ENCODE measurements at places on chromosomes 2 and 18.
A peak's percentile ranks its signal among the peaks of the same experiment; 100 is the strongest.

DNA sequence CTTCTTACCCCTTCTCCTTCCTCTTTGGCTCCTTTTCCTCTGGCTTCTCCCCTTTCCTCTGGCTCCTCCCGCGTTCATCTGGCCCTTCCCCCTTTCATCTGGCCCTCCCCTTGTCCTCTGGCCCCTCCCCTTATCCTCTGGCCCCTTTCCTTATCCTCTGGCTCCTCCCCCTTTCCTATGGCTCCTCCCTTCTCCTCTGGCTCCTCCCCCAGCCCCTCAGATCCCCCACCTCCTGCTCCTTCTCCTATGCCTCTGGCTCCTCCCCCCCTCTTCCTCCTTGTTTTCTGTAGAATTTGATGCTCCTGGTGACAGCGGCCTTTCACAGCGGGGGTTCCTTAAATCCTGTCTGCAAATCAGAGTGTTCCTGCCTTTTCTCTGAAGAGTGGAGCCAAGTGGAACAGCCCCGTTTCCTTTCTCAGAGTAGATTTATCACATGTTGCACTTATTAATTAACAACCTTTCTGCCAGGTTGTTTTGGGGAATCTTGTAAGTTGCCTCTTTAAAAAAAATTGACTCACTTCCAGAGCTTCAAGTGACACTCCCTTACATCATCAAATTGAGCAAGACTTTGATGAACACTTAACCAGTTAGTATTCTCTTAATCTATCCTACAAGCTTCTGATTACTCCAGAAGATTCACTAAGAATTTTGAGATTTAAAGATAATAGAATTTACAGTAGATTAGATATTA lies 27.9 kb downstream of the FABP1 start:
- H3K27ac ChIP-seq = no peak overlapping the region
- H3K4me1 ChIP-seq = no peaks in the 10 kb centered on the region
- DNase-seq = peak; percentile 3
- no peak overlapping the region for H3K4me3 ChIP-seq
- H3K36me3 ChIP-seq = no peaks in the 10 kb centered on the region

GRCh38 chr2:156379714-156380113 lies 47.2 kb upstream of the NR4A2 start:
- no peak for DNase-seq
- H3K36me3 ChIP-seq = no peaks in the 10 kb centered on the region
- H3K4me1 ChIP-seq = no peaks in the 10 kb centered on the region
- no peaks in the 10 kb centered on the region for H3K27me3 ChIP-seq

GRCh38 chr18:45596036-45596435 lies 19.2 kb upstream of the SLC14A2 start:
- no peak overlapping the region for H3K27ac ChIP-seq
- DNase-seq = no peak
- no peaks in the 10 kb centered on the region for H3K36me3 ChIP-seq
- no peak overlapping the region for H3K4me3 ChIP-seq
- H3K27me3 ChIP-seq = no peaks in the 10 kb centered on the region

DNA sequence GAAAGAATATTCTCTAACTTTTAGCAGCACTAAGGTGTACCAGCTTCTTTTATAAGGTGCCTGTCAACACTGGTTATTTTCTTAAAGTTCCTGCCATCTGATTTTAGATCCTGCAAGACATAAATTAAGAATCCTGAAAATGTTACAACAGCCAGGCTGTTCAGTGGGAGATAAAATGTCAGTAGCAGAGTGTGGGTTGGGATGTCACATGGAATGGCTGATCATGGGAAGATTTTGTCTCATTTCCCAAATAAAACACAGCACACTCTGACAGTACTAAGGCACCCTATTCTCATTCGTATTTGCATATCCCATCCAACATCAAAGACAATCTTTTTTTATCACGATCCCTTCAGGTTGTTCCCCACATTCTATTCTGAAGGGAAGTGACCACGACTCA lies 2.4 kb upstream of the COX7A2L start:
- H3K36me3 ChIP-seq = peaks cover 3% of the 10 kb centered on the region
- H3K4me3 ChIP-seq = no peak overlapping the region
- DNase-seq = no peak
- H3K4me1 ChIP-seq = peaks cover 14% of the 10 kb centered on the region

GRCh38 chr2:191303140-191304005 lies 58.2 kb downstream of the MYO1B start:
- H3K4me3 ChIP-seq = no peak overlapping the region
- no peaks in the 10 kb centered on the region for H3K27me3 ChIP-seq
- H3K36me3 ChIP-seq = peaks cover 13% of the 10 kb centered on the region
- peak overlapping the region; percentile 31 for H3K27ac ChIP-seq
- peaks cover 11% of the 10 kb centered on the region for H3K4me1 ChIP-seq

DNA sequence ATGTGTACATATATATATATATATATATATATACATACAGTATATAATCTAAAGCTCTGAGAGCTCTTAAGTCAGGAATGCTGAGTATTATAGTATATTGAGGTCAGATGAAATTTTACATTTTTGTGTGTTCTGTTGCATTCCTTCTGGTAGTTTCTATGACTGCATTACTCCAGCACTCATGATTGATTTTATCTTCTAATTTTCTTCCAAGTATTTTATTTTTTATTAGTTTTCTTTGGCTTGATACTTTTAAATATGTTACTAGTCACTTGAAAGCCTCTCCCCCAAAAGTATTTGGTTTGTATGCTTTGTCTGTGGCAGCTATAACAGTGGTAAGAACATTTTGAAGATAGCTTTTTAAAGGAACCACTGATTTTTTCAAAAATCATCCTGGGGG lies 25.0 kb downstream of the METTL21A start:
- H3K36me3 ChIP-seq = peaks cover 11% of the 10 kb centered on the region
- no peak for DNase-seq
- no peaks in the 10 kb centered on the region for H3K27me3 ChIP-seq
- no peak overlapping the region for H3K4me3 ChIP-seq
- no peak overlapping the region for H3K27ac ChIP-seq

- no peak overlapping the region for H3K4me3 ChIP-seq
- peaks cover 3% of the 10 kb centered on the region for H3K27me3 ChIP-seq
- no peak overlapping the region for H3K27ac ChIP-seq
- no peak for DNase-seq
These were observed 1061.6 kb upstream of the FANCL start for GRCh38 chr2:59302683-59303082.

DNA sequence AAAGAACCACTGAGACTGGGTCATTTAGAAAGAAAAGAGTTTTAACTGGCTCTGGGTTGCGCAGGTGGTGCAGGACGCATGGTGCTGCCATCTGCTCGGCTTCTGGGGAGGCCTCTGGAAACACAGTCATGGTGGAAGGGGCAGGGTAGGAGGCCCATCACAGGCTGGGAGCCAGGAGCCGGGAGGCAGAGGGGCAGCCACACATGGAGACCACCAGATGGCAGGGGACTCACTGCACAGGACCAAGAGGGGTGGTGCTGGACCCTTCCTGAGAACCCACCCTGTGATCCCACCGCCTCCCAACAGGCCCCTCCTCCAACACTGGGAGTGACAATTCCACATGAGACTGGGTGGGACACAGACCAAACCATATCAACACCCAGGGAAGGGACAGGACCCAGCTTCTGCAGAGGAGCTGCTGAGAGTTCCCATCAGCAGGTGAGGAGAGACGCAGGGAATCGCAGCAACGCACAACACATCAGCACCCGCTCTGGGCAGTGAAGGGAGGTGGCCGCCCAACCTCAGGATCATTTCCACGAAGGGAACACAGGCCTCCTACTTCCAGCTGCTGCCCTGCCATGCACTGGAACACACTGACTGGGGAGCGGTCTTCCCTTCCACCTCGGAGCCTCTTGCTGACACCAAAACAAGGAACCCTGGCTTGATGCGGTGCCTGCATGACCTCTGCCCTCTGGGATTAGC lies 130.7 kb downstream of the TPO start:
- no peaks in the 10 kb centered on the region for H3K4me1 ChIP-seq
- no peak overlapping the region for H3K4me3 ChIP-seq
- no peak overlapping the region for H3K27ac ChIP-seq

DNA sequence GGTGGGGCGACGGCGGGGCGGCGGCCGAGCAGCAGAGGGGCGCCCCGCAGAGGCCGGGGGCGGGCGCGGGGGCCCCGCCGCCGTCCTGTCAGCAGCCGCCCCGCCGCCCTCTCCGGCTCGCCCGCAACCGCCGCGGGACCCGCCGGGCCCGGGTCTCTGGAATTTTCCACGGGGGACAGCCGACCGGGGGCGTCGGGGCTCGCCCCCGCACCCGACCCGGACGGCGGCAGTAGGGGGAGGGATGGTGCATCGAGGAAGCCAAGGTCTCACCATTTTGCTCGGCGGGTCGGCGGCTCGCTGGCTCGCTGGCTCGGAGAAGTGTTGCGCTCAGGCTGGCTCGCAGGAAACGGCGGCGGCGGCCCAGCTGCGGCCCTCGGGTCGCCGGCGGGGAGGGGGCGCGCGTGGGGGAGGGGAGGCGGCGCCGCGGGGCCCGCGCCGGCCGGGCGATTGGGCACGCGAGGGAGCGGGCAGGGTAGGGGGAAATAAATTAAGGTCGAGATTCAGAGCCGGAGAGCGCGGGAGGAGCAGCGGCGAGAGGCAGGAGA lies 405 bp downstream of the PPP3R1 start:
- peaks cover 2% of the 10 kb centered on the region for H3K4me1 ChIP-seq
- peaks cover 4% of the 10 kb centered on the region for H3K36me3 ChIP-seq
- H3K27ac ChIP-seq = peak overlapping the region; percentile 96
- no peaks in the 10 kb centered on the region for H3K27me3 ChIP-seq
- H3K4me3 ChIP-seq = peak overlapping the region; percentile 63

DNA sequence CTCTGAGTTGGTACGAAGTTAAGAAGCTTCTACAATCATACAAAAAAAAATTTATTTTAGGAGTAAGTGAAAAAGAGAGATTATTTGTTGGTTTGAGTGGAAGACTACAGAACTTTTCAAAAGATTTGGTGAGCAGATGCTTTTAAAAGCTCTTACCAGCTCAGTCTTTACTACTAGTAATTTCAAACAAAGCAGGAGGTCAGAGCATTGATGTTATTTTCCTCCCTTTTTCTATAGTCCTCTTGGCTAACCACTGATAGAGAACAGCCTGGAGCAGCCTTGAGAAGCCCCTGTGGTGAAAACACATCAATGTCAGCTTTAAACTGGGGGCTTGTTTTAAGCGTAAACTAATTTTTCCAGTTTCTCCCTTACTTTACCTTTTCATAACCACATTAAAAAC lies 559.3 kb upstream of the CDH2 start:
- H3K4me1 ChIP-seq = no peaks in the 10 kb centered on the region
- no peak overlapping the region for H3K4me3 ChIP-seq
- H3K27ac ChIP-seq = no peak overlapping the region
- H3K27me3 ChIP-seq = no peaks in the 10 kb centered on the region
- no peak for DNase-seq

DNA sequence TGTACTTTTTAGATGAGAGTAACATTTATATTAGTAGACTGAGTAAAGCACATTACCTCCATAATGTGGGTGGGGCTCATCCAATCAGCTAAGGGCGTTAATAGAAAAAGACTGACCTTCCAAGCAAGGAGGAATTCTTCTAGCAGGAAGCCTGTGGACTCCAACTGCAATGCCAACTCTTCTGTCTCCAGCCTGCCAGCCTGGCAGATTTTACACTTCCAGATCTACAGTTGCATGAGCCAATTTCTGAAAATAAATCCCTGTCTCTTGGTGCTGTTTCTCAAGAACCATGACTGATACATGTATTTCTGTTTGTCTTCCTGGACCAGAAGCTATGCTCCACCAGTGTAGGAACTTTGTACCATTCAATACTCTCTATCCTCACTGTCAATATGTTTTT lies 69.0 kb upstream of the LMAN1 start:
- no peak overlapping the region for H3K27ac ChIP-seq
- H3K4me3 ChIP-seq = no peak overlapping the region
- no peak for DNase-seq
- H3K36me3 ChIP-seq = no peaks in the 10 kb centered on the region
- no peaks in the 10 kb centered on the region for H3K27me3 ChIP-seq

DNA sequence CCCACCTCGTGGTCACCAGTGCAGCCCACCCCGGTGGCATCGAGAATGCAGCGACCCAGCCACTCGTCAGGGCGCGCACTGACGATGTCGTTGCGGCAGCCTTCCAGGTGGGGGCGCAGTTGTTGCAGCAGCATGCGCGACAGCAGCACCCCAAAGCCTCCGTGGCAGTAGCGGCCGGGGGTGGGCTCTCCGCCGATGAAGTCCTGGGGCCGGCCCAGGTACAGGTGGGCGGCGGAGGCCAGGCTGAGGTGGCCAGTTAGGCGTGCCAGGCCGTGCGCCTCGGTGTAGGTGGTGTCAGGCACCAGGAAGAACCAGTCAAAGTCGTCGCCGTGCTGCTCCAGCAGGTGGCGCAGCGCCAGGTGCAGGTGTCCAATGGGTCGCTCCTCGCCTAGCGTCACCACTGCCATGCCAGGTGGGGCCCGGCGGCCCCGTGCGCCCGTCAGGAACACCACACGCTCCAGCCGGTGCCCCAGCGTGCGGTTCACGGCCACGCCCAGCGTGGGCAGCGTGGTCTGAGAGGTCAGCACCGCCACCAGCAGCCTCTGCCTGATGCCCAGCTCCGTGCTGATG lies 1.9 kb downstream of the CHPF start:
- peaks cover 14% of the 10 kb centered on the region for H3K4me1 ChIP-seq
- no peaks in the 10 kb centered on the region for H3K27me3 ChIP-seq
- peaks cover 3% of the 10 kb centered on the region for H3K36me3 ChIP-seq
- H3K27ac ChIP-seq = peak overlapping the region; percentile 15
- peak; percentile 75 for DNase-seq

GRCh38 chr18:30139631-30140287 lies 902.8 kb downstream of the DSC3 start:
- no peak for DNase-seq
- no peak overlapping the region for H3K27ac ChIP-seq
- H3K4me1 ChIP-seq = no peaks in the 10 kb centered on the region
- H3K27me3 ChIP-seq = no peaks in the 10 kb centered on the region
- H3K4me3 ChIP-seq = no peak overlapping the region

DNA sequence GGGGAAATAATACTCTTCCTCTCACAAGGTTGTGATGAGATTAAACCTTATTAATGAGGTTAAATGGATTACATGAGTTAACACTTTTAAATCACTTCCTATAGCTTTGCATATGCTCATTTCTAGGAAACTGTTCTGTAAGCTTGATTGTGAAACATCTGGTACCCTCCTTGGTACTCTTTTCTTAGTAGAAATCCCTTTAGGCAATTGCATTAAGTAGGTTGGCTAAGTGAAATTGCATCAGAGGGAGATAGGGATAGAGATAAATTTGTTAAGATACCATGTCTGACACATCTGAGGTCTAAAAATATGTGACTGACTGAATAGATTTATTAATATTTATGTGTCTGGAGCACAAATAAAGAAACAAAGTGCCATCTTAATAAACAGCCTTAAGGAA lies 275.9 kb upstream of the MAP2 start:
- no peak for DNase-seq
- H3K4me1 ChIP-seq = no peaks in the 10 kb centered on the region
- no peaks in the 10 kb centered on the region for H3K27me3 ChIP-seq
- no peak overlapping the region for H3K27ac ChIP-seq
- no peaks in the 10 kb centered on the region for H3K36me3 ChIP-seq

GRCh38 chr2:226124548-226125011 lies 675.0 kb downstream of the IRS1 start:
- peaks cover 14% of the 10 kb centered on the region for H3K4me1 ChIP-seq
- no peak overlapping the region for H3K27ac ChIP-seq
- H3K36me3 ChIP-seq = no peaks in the 10 kb centered on the region
- peak; percentile 93 for DNase-seq
